Non-pigmented ciliary epithelial cell (primary cell): ENCODE measurements at places on chromosomes 12 and 14.

- DNase-seq, result no peak
Observed at GRCh38 chr12:52790427-52791270, 5.3 kb downstream of the KRT3 start.

DNA sequence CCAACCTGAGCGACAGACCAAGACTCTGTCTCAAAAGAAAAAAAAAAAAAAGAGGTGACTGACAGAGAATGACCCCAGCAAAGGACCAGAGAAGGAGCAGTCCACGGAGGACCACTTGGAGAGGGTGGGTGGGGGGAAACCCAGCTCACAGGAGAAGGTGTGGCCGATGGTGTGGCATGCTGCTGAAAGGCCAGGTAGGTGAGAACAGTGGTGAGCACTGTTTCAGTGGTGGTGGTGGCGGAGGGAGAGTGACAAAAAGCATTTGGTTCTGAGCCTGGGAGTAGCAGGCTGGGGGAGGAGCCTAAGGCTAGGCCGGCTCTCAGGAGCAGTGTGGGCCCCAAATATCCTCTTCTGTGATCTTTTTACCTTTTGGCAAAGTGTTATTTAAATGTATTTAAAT lies 63.8 kb downstream of the IRF2BPL start:
- DNase-seq, result no peak

- no peak for DNase-seq
Observed at GRCh38 chr14:50734950-50735695, 67.0 kb upstream of the SAV1 start.

DNA sequence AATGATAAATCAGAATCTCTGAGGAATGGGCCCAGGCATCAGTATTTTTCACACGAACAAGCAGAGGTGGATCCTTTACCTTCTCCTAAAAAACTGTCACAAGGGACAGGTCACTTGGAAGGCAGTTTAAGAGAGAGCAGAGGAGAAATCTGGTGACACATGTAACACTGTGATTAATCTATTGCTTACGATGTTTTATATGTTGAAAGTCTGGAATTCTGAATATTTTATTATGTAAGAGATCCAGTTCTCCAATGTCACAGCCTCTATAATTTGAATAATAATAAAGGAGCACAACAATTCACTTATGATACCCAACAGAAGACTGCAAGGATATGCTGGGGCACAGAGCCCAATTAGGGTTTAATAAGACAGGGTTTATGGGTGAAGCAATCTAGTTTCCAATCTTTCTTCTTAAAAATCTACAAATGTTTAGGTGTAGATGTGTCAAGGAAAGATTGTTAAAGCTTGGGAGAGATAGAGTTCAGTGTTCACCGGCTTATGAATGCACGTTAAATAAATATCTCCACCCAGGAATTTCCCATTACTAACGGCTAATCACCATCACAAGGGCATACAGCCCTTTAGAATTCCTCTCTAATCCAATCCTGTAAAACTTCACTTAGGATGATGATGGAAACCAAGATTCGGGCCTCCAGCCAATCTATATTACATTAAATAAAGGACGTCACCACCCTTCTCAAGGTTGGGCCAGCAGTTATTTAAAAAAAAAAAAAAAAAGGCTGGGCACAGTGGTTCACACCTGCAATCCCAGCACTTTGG lies 23.4 kb downstream of the DUSP16 start:
- DNase-seq, result no peak

- DNase-seq, result no peak
Observed at GRCh38 chr12:114063435-114063834, 97.3 kb upstream of the RBM19 start.

GRCh38 chr14:54981698-54982097 lies 45.2 kb downstream of the WDHD1 start:
- no peak for DNase-seq

GRCh38 chr12:27627123-27627852 lies 69.0 kb upstream of the REP15 start:
- DNase-seq, result no peak

GRCh38 chr12:94677778-94678177 lies 27.4 kb upstream of the TMCC3 start:
- no peak for DNase-seq

DNA sequence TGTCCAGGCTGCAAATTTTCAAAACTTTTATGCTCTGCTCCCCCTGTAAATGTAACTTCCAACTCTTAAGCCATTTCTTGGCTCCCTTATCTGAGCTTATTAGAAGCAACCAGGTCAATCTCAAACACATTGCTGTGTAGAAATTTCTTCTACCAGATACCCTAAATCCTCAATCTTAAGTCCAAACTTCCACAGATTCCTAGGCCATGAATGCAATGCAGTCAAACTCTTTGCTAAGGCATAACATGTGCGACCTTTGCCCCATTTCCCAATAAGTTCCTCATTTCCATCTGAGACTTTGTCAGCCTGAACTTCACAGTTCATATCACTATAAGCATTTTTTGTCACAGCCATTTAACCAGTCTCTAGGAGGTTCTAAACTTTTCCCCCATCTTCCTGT lies 64.5 kb downstream of the TMTC3 start:
- no peak for DNase-seq

DNA sequence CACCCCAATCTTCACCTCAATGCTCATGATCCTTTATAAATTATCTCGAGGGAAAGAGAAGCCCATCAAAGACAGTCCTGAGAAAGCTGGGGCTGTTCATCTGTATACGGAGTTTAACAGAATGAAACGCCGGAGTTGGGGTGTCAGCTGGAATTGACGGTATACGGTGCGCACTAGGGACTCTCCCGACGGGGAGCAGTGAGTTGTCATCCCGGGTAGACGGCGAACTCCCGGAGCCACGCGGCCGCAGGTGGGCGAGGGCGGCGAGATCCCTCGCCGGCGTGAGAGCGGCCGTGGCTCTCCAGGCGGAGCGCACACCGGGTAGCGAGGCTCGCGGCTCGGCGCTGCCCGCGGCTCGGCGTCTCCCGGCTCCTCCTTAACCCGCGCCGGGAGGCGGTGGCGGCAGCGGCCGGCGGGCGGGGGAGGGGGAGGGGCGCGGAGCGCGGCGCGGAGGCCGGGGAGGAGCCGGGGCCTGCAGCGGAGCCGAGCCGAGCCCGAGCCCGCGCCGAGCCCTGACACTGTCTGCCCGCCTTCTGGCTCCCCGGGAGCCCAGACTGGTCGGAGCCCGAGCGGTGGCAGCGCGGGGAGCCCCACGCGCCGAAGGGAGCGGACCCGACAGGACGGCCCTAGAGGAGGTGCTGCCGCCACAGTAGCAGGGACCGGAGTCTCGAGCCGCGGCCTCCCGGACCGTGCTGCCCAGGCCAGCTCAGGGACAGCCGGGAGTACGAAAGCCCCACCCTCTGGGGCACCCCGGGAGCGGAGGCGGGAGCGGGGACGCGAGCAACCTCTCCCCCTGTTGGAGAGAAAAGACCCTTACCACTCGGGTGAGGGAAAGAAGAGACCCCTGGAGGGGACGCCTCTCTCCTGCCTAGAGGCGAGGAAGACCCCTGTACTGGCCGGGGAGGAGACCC lies at the start of gene FOXJ2:
Gene FOXJ2 (plus strand): TSS at position 475 of the 911 bp plus-strand sequence. CDS start 7,117 bp downstream, outside the sequence.
- DNase-seq, result no peak

- no peak for DNase-seq
Observed at GRCh38 chr14:78248501-78249090, 78.4 kb downstream of the NRXN3 start.

DNA sequence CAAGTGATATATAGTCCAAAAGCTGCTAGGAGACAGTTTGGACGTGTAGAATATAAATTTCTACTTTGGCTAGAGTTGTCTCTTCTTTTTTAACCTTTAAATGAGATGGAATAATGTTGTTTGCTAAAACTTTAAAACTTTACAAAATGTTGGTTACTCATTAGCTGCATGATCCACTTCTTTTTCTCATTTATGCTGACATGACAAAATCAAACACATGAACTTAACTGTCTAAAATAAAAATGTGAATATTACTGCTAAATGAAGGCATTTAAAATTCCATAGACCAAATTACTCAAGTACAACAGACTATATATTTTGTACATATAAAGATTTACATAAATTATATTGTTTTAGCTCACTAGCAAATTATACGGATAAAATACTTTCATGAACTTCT lies 135.9 kb upstream of the ABCD2 start:
- DNase-seq, result no peak

DNA sequence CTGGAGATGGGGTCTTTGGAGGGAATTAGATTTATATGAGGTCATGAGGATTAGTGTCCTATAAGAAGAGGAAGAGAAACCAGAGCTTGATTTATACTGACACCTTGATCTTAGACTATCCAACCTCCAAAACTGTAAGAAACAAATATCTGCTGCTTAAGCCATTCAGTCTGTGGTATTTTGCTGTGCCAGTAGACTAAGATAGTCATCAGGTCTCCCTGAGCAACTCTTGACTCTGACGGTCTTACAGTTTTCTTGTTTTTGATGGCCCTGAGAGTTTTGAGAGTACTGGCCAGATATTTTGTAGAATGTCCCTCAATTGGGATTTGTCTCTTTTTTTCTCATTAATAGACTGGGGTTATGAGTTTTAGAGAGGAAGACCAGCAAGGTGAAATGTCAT lies 51.7 kb downstream of the TSHR start:
- no peak for DNase-seq
